ENCODE measurements at places on chromosomes 5 and 9. TPM values are rescaled to one million over a fixed set of nuclear protein-coding genes. Genes with fewer than 3 reads are reported as not detected.

GRCh38 chr5:130580264-130580663 is 584.8 kb downstream of the HINT1 start:
- no peak for DNase-seq

- no peak for DNase-seq
Observed at GRCh38 chr5:168874713-168875380, 295.7 kb upstream of the PANK3 start.

DNA sequence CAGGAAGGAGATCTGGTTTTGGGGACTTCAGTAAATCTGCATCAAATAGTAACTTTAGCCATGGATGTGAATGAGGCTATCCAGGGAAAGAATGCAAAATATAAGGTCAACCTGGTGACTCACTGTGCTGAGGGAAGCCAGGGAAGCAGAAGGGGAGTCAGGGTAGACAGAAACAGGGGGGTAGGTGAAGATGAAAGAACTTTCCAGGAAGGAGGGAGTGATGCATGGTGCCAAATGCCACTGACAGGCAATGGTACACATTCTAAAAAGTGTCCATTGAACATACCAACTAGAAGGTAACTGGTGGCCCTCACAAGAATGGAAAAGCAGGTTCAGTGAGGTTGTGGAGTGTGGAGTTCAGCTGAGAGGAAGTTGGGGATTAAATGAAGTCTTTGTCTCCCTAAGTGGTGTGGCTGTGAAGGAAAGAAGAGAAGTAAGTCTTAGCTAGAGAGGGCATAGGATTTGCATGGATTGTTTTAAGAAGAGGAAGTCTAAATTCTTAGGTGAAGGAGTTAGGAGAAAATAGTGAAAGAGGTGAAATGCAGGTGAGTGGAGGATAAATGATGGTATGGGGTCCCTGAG is 35.5 kb downstream of the PALM2AKAP2 start:
- DNase-seq, result no peak

DNA sequence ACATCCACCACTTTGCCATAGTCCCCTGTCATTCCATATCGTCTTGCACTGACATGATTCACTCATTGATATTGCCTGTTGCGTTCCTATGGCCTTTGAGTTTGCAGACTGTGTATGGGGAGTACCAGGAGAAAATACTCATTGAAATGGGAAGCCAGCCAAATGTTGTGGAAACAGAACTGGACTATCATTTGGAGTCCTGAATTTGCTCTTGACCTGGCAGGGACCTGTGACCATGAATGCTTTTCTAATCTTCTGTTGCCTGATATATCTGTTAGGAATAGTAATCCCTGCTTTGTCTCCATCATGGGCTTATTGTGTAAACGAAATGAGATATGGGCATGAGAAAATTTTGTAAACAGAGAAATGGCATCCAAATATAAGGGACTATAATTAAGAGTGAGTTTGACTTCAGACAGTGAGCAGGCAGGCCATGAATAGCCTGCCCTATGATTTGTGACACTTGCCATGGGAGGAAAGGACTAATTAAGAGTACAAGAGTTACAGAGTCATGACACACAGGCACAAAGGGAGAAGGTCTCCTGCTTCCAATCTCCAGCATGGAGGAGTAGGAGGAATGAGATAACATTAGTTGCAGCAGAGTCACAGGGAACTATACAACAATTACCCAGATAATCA is 572.9 kb upstream of the SGCD start:
- no peak for DNase-seq

GRCh38 chr5:76851728-76852369 is 2.0 kb downstream of the S100Z start:
- DNase-seq, result no peak

NINJ1 gene
- total RNA-seq, result 66.4 TPM

PPP1R26 gene
- 48.0 TPM for total RNA-seq

- DNase-seq, result peak; percentile 71
Observed at GRCh38 chr5:104513121-104513602, 950.6 kb upstream of the NUDT12 start.

- DNase-seq, result no peak
Observed at GRCh38 chr9:80378669-80379293, 807.0 kb downstream of the TLE4 start.

SLC22A4 gene
- 2.3 TPM for total RNA-seq

- no peak for DNase-seq
Observed at GRCh38 chr9:5696884-5697283, 68.0 kb downstream of the RIC1 start.

GRCh38 chr5:147167529-147167928 is 67.3 kb upstream of the STK32A start:
- DNase-seq, result no peak

MAMDC4 gene
- total RNA-seq, result 6.4 TPM

GRCh38 chr9:123049589-123050222 is 16.2 kb downstream of the GPR21 start:
- no peak for DNase-seq

DNA sequence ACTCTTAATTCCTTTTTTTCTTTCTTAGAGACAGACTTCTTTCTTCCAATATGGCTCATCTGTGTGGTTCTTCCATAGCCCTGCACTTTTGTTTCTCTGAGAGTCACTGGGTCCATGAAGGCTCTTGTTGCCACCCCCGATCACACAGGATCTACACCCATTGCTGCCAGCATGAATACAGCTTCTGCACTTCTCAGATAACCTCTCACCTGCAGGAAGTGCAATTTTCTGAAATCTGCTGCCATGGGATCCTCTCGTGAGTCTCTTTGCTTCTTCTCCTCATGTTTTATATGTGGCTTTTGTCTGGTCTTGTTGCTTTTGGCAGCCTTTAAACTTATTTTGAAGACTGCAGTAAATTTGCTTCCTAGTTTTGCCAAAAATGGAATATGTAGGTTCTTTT is 171.2 kb downstream of the TMEM167A start:
- no peak for DNase-seq

DNA sequence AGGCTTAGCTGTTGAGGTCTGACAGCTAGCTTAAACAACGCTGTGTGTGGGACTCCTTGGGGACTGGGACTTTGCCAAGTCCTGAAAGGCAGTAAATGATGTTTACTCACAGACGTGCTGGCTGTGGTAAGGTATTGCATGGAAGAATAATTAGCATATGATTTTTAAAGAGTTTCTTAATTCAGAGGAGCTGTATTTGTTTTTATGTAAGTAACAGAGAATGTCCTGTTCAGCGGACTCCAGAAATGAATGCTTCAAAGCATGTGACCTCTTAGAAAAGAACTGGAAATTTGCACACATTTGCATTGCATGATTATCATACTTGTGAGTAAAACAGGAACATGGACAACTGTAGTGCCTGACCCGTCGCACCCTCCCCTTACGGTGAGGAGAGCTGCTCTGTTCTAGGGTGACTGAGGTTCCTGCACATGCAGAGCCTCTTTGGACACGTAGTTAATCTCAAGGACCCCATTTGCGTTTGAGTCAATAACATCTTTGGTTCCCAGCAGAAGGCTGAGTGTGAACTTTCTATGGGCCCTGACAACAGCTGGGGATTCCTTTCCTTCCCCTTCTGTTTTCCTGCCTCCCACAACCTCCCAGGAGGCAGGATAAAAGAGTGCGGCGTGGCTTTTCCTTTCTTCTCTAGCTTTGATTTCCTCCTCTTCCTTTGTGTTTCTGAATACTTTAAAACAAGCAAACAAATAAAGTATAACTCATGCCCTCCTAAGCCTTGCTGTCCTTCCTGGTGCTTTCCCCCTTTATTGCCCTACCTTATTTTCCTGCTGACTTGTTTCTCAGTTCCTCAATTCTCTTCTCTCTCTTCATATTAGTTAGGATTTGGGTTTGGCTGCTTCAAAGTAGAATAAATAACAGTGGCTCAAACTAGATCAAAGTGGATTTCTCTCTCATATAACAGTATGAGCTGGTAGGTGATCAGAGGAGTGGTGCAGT is 157.2 kb upstream of the CD180 start:
- DNase-seq, result no peak

SPINK13 gene
- total RNA-seq, result not detected

DNA sequence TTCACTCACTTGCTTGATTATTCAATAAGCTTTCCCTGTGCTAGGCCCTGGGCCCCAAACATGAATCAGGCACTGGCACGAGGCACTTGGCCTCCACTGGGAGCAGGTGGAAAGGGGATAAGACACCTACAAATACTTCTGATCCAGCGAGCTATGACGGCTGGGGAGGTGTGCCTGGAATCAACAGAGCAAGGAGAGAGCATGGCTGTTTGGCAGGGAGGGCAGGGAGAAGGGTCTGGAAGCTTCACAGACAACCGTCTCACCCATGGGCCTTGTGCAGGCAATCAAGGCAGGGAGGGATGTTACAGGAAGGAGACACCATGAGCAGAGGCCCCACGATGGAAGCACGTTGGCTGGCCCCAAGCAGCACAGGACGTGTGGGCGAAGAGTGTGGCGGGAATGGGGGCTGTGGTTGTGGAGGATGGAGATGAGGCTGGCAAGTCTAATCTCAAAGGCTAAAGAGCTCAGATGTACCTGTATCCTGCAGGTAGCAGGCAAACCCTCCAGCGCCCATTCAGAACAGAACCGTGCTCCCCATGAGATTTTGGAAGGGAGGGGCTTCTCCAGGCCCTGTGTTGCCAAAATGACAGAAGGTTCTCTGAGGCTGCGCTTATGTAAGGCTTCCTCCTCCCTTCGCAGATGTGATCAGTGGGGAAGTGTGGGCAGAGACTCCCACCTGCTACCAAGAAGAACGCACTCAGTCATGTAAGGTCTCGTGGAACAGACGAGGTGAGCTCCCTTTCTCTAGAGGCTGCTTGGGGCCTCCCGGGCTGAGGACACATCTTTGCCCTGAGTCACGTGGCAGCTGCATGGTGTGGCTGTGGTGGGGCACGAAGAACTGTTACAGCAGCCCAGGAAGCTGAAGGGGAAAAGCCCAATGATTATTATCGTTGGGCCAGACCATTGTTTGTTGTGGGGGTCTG is 189.7 kb downstream of the DAB2IP start:
- peak; percentile 10 for DNase-seq

GRCh38 chr9:78438211-78438610 is 141.3 kb downstream of the PSAT1 start:
- no peak for DNase-seq

- no peak for DNase-seq
Observed at GRCh38 chr5:111557686-111558085, 45.4 kb upstream of the STARD4 start.

All from kidney epithelial cell (primary cell).